ENCODE measurements at places on chromosomes 6 and 20.

DNA sequence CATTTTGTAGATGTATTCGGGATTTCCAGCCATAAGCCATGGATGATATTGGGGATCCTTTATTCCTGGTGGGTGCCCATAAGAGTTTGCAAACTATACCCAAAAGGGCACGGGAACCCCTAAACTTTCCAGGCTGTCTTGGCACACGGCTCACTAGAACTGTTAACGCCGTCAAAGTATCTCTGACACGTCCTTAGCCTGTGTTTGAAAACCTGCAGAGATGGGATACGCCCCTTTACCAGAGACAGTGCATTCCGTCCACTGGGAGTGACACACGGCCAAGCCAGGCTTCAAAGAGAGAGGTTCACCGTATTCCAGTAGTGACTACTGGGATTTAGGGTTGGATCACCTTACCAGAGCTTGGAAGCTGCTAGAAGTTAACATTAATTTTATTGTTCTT is 95.0 kb downstream of the THBS2 start:
- DNase-seq: peak; percentile 77

GRCh38 chr6:13504611-13505344 is 17.4 kb upstream of the GFOD1 start:
- DNase-seq: no peak

- DNase-seq: peak; percentile 30
These were observed 20.2 kb downstream of the RNF8 start for GRCh38 chr6:37373822-37374471.

DNA sequence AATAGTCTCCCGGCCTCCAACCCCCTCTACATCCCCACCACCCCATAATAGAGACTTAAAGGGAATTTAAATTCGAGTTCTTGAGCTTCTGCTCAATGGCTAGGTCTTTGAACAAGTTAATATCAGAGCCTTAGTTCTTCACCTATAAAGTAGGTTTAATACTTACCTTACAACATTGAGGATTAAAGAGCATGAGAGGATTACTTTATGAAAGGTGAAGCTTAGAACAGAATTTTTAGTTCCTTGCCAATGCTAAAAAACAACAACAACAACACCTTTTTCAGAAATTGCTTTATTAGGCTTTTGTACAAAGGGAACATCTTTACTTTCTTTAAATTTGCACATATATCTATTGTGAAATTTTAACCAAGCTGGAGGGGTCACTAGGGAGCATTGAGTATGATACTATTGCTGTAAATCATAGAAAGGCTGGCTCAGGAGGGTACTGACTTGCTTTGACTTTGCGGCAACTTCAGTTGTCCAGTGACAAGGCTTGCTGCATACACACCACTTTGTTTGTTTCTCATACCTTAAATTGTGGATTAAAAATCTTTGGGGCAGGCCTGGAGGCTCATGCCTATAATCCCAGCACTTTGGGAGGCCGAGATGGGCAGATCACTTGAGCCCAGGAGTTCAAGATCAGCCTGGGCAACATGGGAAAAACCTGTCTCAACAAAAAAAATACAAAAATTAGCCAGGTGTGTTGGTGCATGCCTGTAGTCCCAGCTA is 9.7 kb downstream of the TOP1 start:
- DNase-seq: no peak

- DNase-seq: no peak
These were observed 147.4 kb upstream of the MLN start for GRCh38 chr6:33950891-33951889.

DNA sequence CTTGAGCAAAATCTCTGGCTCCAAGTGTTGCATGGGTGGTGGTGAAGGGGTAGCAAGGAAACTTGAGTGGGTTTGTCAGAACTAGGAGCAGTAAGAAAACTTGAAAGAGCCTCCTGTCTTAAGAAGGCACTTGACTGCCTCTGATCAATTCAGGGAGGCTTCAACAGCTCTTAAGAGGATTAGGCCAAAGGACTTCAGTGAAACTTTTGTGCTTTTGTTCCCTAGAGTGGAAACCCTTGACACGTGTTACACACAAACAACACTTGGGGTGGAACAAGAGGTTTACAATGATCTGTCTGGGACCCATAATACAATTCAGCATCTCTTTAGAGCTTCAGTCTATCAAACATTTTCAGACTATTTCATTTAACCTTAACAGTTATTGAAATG is 80.1 kb upstream of the ARMC2 start:
- no peak for DNase-seq

GRCh38 chr20:32179515-32179914 is 28.0 kb downstream of the PLAGL2 start:
- no peak for DNase-seq

DNA sequence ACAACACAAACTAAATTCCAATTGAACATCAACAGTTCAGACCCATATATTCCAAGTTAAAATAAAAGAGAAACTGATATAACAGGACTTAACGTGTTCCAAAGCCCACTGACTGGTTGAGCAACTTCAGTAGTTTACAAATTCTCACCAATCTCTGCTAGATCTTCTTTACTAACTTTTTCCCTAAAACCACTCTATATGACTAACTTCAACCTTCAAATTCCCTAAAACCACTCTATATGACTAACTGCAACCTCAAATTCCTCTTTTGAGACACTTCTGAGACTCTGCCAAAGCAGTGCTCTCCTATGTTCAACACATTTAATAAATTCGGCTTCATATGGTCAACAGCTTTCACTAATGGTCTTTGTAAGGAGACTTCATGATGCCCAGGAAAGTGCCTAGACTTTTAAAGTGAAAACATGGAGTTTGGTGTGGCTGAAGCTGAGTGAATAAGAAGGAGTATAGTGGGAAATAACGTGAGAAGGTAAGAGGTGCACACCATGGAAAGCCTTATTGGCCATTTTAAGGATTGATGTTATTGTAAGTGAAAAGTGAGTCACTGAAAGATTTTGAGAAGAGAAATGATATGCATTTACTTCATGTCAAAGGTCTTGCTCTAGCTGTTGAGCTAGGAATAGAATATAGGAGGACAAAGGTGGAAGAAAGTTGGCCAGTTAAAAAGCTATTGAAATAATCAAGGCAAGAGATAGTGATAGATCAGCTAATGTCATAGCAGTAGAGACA is 134.0 kb upstream of the HCRTR2 start:
- peak; percentile 73 for DNase-seq

DNA sequence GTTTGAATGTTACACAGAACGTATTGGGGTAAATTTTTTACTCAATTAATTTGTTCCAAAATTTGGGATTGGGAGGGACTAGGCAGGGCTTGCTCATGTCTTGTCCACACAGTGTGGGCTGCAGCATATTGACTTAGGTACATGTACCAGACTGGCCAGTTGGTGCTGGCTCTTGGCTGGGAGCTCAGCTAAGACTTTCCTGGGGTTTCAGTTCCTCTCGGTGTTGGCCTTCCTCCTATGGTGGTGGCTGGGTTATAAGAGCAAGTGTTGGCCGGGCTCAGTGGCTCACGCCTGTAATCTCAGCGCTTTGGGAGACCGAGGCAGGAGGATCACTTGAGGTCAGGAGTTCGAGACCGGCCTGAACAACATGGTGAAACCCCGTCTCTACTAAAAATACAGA is 4.9 kb downstream of the CENPQ start:
- no peak for DNase-seq

- peak; percentile 89 for DNase-seq
These were observed 27.9 kb upstream of the BMP6 start for GRCh38 chr6:7697820-7698623.

GRCh38 chr6:113187661-113188060 is 669.5 kb upstream of the MARCKS start:
- DNase-seq: no peak

DNA sequence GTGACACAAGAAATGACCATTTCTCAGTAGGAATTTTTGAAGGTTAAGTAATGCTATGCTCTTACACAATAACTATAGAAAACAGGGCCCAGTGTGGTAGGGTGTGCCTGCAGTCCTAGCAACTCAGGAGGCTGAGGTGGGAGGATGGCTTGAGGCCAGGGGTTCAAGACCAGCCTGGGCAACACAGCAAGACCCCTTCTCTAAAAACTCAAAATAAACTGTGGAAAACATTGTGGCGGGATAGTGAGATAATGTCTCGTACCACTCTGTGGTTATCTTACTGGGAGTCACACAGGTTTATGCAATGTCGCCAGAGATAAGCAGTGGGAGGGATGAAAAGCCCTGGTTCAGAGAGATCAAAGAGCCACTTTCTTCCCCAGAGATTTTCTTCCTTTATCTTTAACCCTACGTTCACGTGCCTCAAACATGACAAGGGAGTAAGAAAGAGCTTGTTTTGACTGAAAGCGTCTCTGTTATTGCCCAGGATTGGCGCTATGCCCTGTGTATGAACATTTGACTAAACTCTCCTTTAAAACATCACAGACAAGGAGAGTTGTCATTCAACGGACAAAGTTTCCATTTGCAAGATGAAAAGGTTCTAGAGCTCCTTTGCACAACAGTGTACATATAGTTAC is 13.9 kb downstream of the GCM1 start:
- DNase-seq: no peak

- DNase-seq: no peak
These were observed 781.6 kb upstream of the CHD6 start for GRCh38 chr20:42399802-42400201.

DNA sequence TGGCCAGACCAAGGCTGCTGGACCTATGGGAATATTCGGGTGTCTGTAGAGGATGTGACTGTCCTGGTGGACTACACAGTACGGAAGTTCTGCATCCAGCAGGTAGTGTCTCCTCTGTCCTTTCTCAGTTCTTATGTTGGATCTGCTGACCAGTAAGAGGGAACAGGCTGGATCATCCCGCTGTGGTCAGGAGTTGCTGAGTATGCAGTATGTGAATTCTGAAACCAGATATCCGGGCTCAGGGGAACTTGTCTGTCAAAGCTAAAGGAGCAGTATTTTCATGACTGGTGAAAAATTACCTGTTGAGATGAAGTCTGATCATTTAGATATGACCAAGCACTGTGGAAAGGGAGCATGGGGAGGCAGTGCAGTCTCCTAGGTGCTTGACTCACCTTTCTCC is 22.1 kb upstream of the GNRH2 start:
- DNase-seq: no peak

GRCh38 chr20:56574531-56575142 is 41.6 kb downstream of the FAM209B start:
- no peak for DNase-seq

GRCh38 chr20:31809661-31810060 is 9.5 kb upstream of the MYLK2 start:
- peak; percentile 62 for DNase-seq

- DNase-seq: no peak
These were observed 1.1 kb downstream of the CDC25B start for GRCh38 chr20:3797226-3797545.

GRCh38 chr6:154476494-154476893 is 34.0 kb downstream of the CNKSR3 start:
- no peak for DNase-seq

DNA sequence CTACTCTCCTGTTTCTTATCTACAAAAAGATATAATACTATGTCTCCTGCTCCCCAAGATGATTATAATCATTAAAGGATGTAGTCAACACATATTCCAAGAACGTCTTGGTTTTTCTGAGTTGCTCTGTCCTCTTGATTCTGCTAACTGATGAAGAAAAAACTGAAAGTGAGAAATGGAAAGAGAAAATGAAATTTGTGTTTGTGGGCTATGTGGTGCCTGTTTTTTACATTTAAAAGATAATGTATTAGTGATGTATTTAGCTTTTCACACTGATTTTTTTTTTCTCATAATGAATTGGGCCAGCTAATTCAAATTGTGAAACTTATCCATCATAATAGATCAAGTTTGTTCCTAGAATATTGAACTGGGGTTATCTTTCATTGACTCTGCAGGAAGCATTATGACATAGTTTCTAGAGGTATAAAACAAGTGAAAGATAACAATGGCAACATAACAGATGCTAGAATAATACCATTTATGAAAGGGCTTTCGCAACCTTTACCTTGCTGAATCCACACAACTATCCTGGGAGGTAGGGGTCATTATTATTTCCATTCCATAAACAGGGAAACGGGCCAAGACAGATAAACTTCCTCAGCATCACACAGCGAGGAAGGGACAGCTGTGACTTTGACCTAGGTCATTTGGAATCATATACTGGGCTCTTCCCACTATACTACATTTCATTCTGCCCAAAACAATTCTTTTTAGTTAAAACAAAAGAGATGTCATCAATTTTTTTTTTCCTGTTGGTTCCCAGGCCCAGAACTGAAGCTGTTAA is 336.7 kb downstream of the GJA1 start:
- no peak for DNase-seq

- DNase-seq: peak; percentile 42
These were observed 4.1 kb downstream of the HLA-A start for GRCh38 chr6:29946223-29947076.

- peak; percentile 73 for DNase-seq
These were observed 961 bp downstream of the RRBP1 start for GRCh38 chr20:17680836-17681725.

DNA sequence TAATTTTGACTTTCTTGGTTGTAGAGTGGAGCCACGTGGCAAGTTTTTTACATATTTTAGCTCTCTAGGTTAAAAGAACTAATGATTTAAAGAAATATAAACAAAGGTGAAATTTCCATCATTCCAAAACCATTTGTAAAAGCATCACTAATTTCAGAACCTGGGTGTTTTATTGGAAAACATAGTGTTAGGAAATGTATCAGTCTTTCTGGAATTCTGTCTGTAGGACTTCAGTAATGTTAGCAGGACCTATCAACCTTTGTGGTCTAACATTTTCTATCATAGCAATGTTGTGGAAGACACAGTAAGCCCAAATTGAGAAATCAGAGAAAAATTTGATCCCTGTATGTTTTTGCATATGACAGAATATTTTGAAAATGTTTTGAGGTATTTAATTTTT is 28.3 kb downstream of the L3MBTL3 start:
- DNase-seq: no peak

DNA sequence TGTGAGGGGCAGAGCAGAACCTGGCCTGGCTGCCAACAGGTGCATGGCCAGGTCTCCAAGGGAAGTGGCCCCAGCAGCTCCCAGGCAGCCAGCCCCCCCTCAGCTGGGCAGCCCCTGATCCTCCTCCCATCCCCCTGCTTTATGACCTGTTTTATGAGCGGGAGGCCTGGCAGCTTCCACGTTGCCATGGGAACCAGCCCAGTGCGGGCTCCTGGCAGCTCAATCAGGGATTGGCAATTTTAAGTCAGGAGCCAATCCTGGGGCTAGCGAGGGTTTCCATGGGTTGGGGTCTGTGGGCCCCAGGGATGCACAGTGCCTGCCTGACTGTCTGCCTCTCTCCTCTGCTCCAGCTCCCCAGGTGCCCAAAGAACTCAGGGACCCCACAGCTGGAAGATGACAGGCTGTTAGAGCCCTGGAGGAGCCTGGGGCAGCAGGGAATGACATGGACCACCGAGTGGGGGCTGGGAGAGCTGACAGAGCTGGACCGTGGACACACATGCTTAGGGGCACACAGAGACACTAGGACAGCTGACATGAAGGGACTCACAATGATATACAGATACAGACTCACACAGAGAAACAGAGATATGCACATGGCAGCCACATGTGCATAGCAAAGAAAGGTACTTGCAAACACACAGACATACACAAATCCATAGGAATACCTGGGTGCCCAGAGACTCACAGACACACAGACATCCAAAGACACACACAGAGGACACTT is 56.5 kb upstream of the SIRPA start:
- no peak for DNase-seq

- no peak for DNase-seq
These were observed 15.9 kb upstream of the SNAI1 start for GRCh38 chr20:49966861-49967260.
